Mucosa of descending colon (tissue), 3 donors: ENCODE measurements at places on chromosomes 13 and 19.

- DNase-seq, result peak; percentile 41
Observed at GRCh38 chr13:78121459-78122348, 203.1 kb upstream of the EDNRB start.

GRCh38 chr13:74061926-74062595, 72.1 kb downstream of the KLF12 start:
- DNase-seq, result no peak

DNA sequence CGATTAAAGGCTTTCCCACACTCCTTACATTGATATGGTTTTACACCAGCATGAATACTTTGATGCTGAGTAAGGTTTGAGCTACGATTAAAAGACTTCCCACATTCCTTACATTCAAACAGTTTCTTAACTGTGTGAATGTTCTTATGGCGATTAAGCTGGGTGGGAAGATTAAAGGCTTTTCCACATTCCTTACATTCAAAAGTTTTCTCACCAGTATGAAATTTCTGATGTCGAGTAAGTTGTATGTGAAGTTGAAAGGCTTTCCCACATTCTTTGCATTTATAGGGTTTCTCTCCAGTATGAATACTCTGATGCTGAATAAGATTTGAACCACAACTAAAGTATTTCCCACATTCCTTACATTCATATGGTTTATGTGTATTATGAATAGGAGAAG, 20.0 kb downstream of the ZNF780B start:
- DNase-seq, result no peak

DNA sequence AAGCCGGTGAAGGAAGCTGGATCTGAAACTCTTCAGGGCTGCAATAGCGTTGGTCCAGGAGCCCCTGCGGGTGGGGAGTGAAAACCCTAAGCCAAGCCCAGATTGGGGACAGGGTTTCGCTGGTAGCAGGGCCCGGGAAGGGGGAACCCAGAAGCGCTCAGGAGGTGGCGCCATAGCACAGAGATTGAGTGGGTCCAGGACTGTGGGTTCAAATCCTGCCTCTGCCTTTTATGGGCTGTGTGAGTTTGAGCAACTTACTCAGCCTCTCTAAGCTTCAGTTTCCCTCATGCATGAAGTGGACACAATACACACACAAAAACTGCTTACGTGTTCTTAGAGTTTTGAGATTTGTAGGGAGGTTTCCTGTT, 8.3 kb upstream of the SYCN start:
- DNase-seq, result peak; percentile 62

- peak; percentile 78 for DNase-seq
Observed at GRCh38 chr13:110714797-110715394, 1.4 kb downstream of the ING1 start.

GRCh38 chr19:50046649-50047503, 21.1 kb downstream of the ZNF473 start:
- peak; percentile 48 for DNase-seq

DNA sequence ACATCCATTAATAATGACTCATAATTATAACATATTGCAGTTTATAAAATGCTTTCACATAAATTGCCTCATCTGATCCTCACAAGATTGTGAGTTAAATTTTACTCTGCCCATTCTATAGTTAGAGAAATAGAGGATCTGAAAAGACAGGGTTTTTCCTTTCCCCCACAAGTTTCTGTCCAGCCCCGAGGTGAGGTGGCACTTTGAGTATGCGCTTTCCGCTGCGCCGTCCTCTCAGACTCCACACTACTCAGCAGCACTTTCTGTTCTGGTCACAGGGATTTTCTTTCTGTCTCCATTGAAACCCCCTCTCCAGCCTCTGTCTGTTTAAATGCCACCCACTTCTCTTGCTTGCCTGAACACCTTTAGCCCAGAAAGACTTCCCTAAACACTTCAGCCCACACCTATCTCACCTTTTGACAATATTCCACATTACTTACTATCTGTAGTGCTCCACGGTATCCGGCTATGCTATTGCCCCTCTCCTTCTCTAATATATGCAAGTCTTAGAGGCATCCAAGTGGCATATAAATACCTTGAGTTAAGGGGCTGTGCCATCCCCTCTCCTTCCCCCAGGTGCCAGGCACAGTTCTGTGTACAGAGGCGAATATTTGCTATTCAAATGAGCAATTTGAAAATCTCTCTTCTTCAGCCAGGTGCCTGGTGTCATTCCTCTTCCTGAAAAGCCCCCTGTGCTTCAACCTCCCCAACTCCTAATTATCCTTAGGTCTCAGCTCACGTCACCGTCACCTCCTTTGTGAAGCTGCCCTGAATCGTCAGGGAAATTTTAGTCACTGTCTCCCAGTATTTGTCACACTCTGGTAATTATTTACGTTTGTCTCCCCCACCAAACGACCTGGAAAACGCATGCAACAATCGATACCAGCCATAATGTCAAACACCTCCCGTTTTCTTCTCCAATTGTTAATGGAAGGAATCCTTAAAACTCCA, 268.7 kb downstream of the NHLRC3 start:
- no peak for DNase-seq
